Hepatocyte (in vitro differentiated cells): ENCODE measurements at places on chromosomes 3 and 15. TPM values are rescaled to one million over a fixed set of nuclear protein-coding genes. Genes with fewer than 3 reads are reported as not detected.

DNA sequence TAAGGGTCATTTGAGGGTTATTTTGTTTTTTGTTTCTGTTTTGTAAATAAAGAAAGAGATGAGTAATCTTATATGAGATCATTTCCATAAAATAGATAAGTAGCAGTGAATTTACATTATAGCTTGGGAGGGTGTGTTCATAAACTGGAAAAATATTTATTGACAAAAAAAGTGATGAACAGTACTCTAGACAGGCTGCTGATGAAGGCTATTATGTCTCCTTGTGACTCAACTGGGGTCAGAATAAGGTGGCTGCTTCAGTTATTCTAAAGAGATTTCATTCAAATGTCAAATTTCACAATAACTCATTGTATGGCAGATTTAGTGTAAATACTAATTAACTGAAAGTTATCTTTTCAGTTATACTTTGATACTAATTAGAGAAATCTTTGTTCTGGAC lies 251.1 kb upstream of the CMC1 start:
- no peak for DNase-seq

- DNase-seq: no peak
These were observed 31.5 kb downstream of the UBE2E1 start for GRCh38 chr3:23837286-23837685.

- no peak for DNase-seq
These were observed 123.2 kb upstream of the BNIP2 start for GRCh38 chr15:59812250-59812870.

- DNase-seq: peak; percentile 44
These were observed 725.9 kb upstream of the NR2F2 start for GRCh38 chr15:95604634-95605036.

Gene GPR149
- total RNA-seq: 0.44 TPM in 1 of 2 replicates, not detected in the other

Gene NPAP1
- total RNA-seq: 0.87 and 1.2 TPM in 2 replicates

Gene ADAMTS17
- total RNA-seq: 2.7 and 3.7 TPM in 2 replicates

Gene UNC45A
- total RNA-seq: 55.2 and 69.8 TPM in 2 replicates

DNA sequence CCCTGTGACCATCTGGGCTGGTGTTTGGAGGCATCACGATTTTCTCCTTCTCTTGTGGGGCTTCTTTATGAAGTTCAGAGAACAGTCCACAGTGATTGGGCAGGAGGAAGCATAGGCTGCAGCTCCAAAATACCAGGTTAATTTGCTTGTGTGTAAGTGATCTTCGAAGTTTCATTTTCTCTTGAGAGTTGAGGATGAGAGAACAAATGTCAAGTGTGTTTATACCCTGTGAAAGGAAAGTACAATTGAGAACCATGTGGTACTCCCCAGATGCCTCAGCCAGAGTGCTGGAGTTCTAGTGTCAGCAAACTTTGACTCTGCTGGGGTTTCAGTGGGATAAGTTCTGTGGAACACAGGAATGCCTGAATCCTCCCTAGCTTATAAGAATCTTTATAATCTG lies 357.1 kb upstream of the CFAP20DC start:
- DNase-seq: no peak

GRCh38 chr3:106249159-106249558 lies 380.3 kb upstream of the CBLB start:
- no peak for DNase-seq

Gene PLAAT1
- 0.87 and 1.9 TPM in 2 replicates for total RNA-seq

- peak; percentile 76 for DNase-seq
These were observed 87.0 kb downstream of the KLHL25 start for GRCh38 chr15:85707519-85708338.

GRCh38 chr3:150342896-150343467 lies 65.1 kb upstream of the TSC22D2 start:
- DNase-seq: no peak

DNA sequence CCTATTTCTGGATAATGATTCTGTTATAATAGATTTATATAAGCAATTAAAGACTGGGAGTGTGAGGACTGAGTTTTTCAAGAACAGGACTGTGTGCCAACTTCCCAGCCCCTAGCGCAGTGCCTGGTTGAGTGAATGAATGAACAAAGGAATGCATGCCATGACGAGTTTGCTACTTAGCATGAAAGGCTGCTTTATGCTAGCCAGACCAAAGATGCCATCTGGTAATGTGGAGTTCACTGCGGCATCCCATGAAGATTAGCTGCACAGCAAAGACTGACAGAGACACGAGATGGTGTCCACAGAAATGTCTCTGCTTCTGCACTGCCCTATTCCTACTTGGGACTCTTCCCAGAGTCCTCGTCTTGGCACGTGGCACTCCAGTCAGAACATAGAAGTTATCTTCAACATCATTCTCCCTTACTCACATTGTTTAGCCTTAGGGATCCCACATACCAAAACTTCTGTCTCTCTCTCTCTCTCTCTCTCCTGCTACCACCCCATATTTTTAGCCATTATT lies 283.9 kb upstream of the CTNNB1 start:
- no peak for DNase-seq

GRCh38 chr15:40275523-40275922 lies 7.3 kb downstream of the ANKRD63 start:
- no peak for DNase-seq

DNA sequence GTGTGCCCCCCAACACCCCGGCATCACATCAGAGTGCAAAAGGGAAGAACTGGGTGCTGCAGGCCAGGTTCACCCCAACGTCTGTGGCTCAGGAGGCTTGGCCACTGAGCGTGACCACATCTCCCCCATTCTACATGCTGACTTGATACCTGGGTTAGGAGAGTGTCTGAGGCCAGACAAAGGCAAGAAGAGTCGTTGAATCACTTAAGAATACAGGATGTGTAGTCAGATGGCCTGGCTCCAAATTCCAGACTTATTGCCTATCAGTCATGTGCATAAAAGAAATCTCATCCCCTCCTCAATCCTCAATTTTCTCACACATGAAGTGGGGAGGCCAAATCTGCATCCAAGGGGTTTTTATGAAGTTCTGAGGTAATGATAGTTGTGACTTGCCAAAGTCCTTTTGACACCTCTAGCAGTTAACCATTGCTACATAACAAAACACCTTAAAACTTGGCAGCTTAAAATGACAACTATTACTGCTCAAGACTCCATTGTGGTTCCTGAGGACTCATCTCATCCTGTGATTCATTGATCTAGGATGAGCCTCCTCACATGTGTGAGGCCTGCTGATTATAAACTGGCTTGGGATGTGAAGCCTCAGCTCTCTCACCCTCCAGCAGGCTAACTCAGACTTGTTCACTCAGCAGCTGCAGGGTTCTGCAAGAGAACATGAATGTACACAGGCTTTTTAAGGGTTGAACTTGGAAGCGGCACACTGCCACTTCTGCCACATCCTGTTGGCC lies 138.8 kb upstream of the TLE3 start:
- no peak for DNase-seq

- DNase-seq: no peak
These were observed 23.9 kb downstream of the IL5RA start for GRCh38 chr3:3086239-3086638.

Gene PLIN1
- 3.5 and 6.3 TPM in 2 replicates for total RNA-seq

GRCh38 chr15:63277893-63278456 lies 570 bp downstream of the APH1B start:
- peak; percentile 49 for DNase-seq

Gene EXD1
- not detected in 2 replicates for total RNA-seq

DNA sequence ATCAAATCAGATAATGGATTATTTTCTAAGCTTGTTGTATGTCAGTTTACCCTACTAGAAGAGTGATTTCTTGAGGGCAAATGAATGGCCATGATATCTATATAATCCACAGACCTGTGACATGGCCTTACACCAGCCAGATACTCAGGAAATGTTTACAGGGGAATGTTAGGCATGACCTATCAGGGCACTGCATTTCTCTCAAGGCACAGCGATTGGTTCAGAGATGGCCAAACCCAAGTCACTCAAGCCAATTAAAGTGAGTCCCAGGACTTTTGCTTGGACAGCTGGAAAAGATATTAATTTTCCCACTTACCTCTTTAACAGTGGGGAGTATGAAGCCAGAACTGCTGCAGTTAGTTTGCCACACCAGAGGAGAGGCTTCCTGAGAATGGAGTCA lies 28.7 kb upstream of the GATA2 start:
- no peak for DNase-seq

DNA sequence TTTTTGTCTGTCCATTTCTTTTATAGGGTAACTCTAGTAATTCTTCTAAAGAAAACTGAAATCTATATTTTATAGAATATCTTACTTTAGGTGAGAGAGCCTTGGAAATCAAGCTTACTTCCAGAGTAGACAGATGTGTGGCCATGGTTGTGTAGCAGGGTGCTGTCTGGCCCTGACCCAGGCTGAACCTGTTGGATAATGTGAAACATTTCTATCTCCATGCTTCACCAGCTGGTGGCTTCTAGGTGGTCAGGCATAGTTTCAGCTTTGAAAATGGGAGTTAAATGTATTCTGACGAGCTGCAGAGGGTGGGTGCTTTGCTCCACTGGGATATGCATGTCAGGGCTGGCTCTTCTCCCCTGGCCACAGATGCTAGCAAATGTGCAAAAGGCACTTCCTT lies 20.8 kb upstream of the NR2C2 start:
- DNase-seq: no peak

Gene CCDC9B
- total RNA-seq: 1.8 and 4.0 TPM in 2 replicates

Gene CHRNB4
- total RNA-seq: not detected in 2 replicates

Gene SCG5
- 2.0 and 5.2 TPM in 2 replicates for total RNA-seq

DNA sequence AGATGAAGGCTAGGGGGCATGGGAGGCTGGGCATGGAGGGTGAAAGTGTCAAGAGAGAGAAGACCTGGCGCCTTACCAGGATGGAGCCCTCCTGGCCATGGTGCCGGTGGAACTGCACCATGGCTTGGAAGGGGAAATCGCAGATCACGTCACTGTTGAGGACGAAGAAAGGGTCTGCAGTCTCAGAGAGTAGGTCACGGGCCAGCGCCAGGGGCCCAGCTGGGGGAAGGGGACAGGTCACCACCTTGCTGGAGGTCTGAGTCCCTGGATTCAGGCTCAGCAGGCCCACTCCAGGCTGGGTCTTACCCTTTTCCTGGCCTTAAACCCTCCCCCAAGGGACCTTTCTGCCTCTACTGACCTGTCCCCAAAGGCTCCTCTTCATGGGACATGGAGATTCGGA lies 855 bp downstream of the GMPPB start:
- no peak for DNase-seq

DNA sequence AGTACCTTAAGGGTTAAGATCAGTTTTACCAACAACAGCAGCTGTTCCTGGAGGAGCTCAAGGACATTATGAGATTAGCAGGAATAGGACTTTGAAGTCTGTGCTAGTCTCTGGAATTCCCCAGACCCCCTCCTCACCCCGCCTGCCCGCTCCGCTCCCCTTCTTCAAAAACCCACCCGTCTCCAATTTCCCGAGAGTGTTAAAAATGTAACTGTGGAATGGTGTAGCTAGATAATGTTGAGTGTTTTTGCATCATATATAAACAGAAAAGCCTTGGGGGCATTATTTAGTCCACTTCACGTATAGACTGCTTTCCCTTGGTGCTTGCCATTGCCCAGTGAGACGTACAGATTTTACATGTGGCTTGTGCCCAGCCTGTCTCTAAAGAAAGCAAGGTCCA lies 65.0 kb upstream of the SEMA6D start:
- no peak for DNase-seq

Gene CCR2
- 0.04 and 0.23 TPM in 2 replicates for total RNA-seq

Gene RASGRP1
- total RNA-seq: 0.53 and 2.4 TPM in 2 replicates

- peak; percentile 57 for DNase-seq
These were observed 1.1 kb downstream of the NPTN start for GRCh38 chr15:73631915-73632669.

DNA sequence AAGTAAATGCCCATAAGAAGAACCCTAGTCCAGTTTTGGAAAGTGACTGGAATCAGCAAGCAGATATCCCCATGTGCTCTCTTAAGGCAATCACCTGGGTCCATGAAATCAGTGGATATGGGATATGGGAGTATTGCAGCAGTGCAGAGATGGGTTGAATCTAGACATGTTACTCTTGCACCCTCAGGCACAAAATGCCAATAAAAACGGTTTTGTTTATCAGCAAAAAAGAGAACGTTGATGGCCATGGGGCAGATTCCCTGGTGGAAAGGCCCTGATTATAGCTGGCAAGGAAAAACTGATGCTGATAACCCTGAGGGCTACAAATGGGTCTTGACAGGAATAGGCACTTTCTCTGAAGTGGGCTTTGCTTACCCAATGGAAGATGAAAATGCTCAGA lies 380.2 kb upstream of the SEMA6D start:
- no peak for DNase-seq

Gene SLC15A2
- total RNA-seq: 6.5 and 11.2 TPM in 2 replicates

Gene COPG1
- 167 and 169 TPM in 2 replicates for total RNA-seq

Gene NOX5
- total RNA-seq: 0.13 TPM in 1 of 2 replicates, not detected in the other

DNA sequence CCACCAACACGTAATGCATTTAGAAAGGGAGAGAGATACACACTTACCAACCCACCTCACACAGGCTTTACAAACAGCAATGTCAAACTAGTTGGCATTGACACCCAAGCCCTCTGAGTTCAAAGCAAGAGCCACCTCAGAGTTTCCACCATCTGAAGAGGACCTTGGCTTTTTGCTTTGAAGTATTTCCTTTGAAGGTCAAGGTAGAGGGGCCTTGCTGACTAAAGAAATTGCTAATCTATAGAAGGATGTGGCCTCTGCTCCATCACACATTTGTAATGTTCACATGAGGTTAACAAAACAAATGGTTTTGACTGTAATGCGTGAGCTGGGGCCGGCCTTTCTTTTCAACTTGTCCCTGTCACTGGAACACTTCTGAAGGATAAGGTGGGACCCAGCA lies 117.7 kb downstream of the POLR2M start:
- DNase-seq: no peak

DNA sequence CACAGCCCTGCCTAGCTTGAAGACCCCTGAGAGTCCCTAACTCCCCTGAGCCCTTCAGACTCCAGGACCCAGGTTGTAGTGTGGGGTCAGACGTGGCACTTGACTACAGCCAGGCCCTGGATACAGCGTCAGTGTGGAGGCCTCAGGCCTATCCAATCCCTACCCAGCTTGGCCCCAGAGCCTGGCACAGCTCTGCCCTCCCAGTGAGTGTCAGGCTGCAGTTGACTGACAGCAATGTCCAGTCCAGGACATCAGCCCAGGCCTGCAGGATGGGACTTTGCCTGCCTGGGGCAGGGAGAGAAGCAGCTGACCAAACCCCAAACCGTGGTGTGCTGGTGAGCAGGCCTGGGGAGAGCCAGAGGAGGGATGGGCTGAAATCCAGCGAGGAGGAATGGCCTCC lies 27.3 kb downstream of the KLF13 start:
- no peak for DNase-seq

- DNase-seq: no peak
These were observed 9.2 kb downstream of the ZIC1 start for GRCh38 chr3:147418371-147418781.

Gene SLC22A13
- total RNA-seq: 0.77 TPM in 1 of 2 replicates, not detected in the other

DNA sequence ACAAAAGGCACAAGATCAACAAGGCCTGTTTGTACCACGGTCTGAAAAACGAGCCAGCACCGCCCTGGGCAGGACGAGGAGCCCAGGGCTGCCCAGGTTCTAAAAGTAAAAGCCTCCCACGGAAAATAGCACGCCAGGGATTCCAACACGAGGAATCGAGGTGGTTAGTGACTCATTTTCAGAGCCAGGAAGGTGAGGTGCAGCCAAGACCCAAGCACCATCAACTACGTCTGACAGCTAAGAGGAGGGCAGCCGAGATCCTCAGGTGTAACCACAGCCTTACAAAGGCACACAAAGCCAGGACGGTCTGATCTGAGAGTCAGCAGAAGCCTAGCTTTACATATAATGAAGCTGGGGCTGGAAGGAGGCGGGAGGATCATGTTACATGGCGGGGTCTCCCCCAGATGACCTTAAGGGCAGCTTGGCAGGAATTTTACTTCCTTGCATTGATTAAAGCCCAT lies 52.5 kb downstream of the ATP10A start:
- no peak for DNase-seq

- no peak for DNase-seq
These were observed 14.9 kb downstream of the BTLA start for GRCh38 chr3:112484352-112484751.

- no peak for DNase-seq
These were observed 743.3 kb upstream of the BCHE start for GRCh38 chr3:166580561-166580960.
